ENCODE measurements at places on chromosomes 16 and 17.

DNA sequence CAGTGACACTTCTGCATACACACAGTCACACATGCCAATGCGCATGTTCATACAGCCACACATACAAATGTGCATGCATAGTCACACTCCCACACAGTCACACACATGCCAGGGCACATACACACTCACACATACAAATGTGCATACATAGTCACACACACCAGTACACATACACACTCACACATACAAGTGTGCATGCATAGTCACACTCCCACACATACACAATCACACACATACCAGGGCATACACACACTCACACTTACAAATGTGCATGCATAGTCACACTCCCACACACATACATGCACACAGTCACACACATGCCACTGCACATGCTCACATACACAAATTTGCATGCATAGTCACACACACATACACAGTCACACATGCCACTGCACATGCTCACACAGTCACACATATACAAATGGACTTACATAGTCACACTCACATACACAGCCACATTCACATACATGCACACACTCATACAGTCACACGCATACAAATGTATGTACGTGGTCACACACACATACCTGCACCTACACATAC is 84.2 kb downstream of the SOCS1 start:
- DNase-seq = no peak

- DNase-seq = peak; percentile 92
These were observed 40.8 kb upstream of the CMIP start for GRCh38 chr16:81403601-81404391.

GRCh38 chr17:4721203-4722135 is 9.8 kb upstream of the MED11 start:
- no peak for DNase-seq

GRCh38 chr17:61150686-61151299 is 248.8 kb upstream of the TBX2 start:
- DNase-seq = no peak

DNA sequence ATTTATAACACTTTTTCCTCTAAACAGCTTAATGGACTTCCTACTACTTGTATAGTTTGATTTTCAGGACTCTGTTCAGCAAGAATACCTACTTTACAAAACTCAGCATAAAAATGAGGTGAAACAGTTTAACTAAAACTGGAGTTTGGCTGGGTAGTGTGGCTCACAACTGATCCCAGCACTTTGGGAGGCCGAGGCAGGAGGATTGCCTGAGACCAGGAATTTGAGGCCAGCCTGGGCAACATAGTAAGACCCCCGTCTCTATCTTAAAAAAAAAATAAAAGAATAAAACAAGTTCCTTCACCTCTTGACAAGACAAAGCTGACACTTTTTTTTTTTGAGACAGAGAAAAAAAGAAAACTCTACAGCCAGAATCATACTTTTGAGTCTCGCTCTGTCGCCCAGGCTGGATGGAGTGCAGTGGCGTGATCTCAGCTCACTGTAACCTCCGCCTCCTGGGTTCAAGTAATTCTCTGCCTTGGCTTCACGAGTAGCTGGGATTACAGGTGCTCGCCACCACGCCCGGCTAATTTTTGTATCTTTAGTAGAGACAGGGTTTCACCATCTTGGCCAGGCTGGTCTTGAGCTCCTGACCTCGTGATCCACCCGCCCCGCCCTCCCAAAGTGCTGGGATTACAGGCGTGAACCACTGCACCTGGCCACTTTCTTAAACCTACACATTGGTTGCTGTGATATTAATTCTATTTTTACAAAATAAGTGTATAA is 2.6 kb downstream of the PDF start:
- DNase-seq = no peak

DNA sequence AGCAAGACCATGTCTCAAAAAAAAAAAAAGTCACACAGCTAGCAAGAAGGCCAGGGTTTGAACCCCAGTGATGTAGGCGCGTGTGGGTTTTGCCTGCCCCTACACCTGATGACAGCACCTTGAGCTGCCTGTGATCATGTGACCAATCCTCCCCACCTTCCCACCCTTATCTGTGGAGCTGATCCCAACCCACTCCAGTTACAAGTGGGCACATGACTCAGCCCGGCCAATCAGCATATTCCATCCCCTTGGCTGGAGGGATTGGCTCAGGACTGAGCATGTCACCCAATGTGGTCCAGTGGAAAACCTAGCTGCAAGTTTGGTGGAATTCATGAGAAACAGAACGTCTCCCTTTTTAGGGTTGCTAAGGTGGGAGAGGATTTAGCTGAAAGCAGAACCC is 6.6 kb downstream of the TMEM114 start:
- DNase-seq = no peak

GRCh38 chr17:4948931-4949320 is 596 bp upstream of the PFN1 start:
- peak; percentile 86 for DNase-seq

DNA sequence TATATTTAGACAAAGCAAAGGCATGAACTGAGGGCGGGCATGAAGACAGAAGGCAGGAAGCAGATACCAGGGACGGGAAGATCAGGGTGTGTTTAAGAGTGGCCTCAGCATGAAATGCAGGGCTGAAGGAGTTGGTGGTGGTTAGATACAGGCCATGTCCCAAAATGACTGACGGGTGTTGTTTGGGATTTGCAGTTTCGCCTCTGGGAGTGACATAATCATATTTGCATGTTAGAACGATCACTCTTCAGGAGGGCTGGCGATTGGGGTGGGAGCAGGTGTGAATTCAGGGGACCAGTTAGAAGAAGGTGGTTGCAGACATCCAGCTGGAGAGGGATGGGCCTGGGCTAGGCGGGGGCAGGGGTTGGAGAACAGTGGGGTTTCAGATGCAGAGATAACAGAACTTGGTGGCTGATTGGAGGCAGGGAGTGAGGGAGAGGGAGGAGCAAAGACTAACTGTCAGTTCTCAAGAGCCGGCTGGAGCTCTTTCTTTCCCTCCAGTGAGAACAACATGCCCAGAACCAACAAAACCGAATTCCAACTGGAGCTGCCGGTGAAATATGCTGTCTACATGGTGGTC is 27.2 kb upstream of the ITGAX start:
- DNase-seq = peak; percentile 15

DNA sequence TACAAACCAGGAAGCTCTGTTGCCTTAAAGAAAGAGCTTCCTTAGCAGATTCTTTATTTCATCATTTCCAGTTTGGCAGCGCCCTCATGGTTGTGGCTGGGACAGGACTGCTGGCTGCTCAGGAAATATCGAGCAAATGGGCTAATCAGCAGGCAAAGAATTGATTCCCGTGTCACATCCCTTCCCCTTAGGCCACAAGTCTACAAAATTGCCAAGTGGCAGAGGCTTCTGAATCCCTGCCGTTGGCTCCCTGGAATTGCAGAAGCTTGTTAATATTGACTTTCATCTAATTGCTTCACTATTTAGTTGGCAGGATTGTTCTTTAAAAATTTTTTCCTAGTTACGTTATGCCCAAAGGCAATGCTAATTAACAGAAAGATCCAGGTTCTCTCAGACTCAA is 456.3 kb upstream of the ERCC4 start:
- DNase-seq = no peak

DNA sequence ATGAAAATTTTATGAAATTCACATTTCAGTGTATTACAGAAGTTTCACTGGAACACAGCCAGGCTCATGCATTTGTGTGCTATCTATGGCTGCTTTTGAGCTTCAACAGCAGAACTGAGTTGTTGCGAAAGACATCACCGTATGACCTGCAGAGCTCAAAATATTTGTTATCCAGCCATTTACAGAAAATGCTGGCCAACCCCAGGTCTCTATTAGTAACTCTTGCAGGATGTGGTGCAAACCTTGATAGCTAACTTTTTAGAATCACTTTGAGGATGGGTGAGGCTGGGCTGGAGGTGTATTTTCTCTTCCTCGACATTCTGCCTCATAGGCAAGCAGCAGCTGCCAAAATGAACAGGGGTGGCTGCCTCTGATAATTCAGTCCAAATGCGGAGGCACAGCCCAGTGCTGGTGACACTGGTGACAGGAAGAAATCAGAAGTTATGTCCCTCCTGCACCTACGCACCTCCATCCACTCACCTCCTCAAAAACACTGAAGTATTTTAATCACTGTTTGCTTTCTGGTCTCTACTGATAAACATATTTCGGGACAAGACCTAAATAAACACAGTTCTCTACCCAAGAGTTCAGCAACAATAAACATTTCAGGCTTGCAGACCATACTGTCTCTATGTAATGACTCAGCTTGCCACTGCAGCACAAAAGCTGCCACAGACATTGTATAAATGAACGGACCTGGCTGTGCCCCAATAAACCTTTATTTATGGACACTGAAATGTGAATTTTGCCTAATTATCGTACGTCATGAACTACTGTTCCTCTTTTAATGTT is 28.5 kb downstream of the ARHGAP17 start:
- no peak for DNase-seq

DNA sequence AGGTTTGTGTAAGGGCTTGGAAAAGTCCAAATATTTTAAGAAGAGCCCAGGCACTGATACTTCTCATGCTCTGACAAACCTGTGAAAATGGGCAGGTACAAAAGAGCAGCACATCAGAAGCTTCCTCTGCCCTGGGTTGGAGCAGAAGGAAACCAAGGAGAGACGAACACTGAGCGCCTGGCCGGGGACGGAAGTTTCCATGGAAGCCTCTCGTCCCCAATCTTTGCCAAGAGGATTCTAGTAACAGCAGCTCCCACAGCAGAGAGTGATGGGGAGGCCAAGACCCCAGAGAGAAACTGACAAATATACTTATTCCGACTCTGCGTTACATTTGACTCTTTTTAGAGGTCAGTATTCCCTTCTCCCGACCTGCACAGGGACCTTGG is 268.5 kb downstream of the C16orf95 start:
- no peak for DNase-seq

- DNase-seq = no peak
These were observed 43.3 kb upstream of the ATP2A3 start for GRCh38 chr17:4007346-4008081.

- DNase-seq = no peak
These were observed 156.3 kb downstream of the MSI2 start for GRCh38 chr17:57412520-57413096.

- DNase-seq = no peak
These were observed 338 bp downstream of the MAPK3 start for GRCh38 chr16:30122604-30123160.

DNA sequence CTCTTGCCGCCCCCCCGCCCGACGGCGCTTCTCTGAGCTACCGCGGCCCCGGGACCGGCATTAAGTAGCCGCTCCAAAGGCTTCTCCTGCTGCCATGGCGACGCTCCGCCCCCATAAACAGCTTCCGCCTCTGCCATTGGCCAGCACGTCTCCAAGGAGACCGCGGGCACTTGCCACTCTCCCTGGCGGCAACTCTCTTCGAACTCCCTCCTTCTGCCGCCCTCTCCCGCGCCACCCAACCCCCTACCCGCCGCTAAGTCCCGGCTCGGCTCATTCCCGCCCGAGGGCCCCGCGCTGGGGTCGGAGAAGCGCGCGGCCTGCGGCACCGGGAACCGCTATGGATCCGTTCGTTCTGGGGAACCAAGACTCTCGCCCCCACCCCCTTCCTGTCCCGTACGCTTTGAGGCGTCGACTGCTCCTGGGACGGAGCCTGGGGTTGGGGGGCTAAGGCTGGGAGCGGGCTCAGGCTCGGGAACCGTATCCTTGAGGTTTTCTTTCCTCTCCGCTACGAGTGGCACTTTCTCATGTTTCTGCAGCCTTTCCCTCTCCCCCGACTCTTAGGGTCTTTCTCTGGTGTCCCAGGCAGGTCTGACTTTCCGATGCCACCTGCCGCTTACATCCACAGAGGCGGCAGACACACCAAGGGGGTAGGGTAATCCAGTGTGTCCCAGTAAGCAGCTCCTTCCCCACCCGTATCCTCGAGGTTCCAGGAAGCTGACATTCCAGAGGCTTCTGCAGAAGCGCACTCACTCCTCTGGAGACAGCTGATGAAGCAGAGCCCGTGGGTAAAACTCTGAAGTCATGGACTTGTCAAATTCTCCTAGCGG is at the start of gene FOXJ1:
Gene FOXJ1 (minus strand): TSS at position 34 of the 827 bp plus-strand sequence. CDS start 850 bp downstream, outside the sequence.
- peak; percentile 95 for DNase-seq

DNA sequence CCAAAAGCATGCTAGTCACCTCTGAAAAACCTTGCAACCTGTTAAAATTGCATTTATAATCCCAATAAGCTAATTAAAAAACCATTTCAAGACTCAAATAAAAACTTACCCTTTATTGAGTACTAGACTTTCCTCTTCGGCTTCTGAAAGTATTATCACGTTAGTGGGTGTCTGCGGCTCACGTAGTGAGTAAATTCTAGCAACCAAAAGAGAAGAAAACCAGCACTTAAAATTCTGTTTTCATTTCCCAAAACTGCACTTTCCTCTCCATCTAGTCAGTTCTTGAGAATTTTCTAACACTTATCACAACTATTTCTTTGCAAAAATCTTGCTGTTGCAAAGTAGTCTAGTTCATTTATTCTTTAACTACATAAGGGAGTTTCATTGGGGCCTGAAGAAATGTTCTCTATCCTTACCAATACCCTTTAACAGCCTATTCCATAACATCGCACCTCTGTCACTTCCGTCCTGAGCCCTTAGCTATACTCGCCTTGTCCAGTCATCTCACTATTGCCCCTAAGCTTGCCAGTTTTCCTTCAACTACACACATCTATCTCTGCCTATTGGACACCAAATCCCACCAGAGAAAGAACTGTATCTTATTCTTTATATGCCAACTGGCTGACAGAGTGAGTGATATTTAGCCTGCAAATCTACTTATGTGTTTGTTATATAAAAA is 8.7 kb downstream of the NUP88 start:
- DNase-seq = peak; percentile 22

DNA sequence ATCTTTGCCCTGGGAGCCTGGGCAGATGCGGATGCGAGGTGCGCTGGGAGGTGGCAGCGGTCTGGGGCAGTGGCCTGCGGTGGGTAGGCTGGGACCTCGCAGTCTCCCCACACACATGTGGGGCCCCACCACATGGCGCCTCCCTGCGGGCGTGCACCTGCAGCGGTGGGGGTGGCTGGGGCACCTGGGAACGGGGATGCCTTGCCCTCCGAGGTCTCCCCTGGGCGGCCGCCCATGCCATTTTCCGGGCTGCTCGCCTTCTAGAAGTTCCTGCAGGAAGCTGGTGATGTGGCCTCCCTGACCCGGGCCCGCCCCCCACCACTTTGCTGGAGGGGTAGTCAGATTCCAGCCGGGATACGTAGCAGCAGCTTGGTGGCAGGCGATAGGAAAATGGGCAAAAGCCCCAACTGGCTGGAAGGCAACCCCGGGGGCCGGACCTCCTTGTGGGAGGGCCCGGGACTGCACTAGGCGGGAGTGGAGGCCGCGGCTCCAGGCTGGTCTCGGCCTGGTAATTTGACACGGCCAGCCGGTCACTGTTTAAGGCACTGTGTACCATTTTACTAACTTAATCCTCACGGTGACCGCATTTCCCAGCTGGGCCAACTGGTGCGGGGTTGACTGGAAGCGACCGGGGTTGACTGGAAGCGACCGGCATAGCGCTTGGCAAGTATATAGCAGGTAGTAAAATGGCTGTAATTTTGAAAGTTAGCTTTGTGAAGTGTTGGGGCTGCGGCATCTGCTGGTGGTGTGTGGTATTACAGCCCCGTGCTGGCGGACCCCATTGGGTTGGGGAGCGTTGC is 38.5 kb downstream of the IGF2BP1 start:
- DNase-seq = peak; percentile 62

GRCh38 chr16:73289232-73289631 is 241.3 kb upstream of the ZFHX3 start:
- DNase-seq = peak; percentile 56
